ENCODE measurements at places on chromosomes 3 and 15. TPM values are rescaled to one million over a fixed set of nuclear protein-coding genes. Genes with fewer than 3 reads are reported as not detected.

P3H2 gene
- 13.1 TPM for total RNA-seq

PLA2G4E gene
- not detected for total RNA-seq

SLC12A8 gene
- total RNA-seq: 0.70 TPM

WNT7A gene
- total RNA-seq: under 0.01 TPM

C3orf20 gene
- not detected for total RNA-seq

GOLGA6L9 gene
- 0.85 TPM for total RNA-seq

ADAMTS9 gene
- total RNA-seq: 80.3 TPM

STX19 gene
- not detected for total RNA-seq

IL5RA gene
- total RNA-seq: not detected

CCR2 gene
- total RNA-seq: not detected

RLBP1 gene
- total RNA-seq: not detected

DNASE1L3 gene
- total RNA-seq: 1.7 TPM

FAM43A gene
- total RNA-seq: 313 TPM

FBXL2 gene
- total RNA-seq: 25.4 TPM

FLNB gene
- 796 TPM for total RNA-seq

BHLHE40 gene
- 16.0 TPM for total RNA-seq

IL16 gene
- 3.6 TPM for total RNA-seq

ROPN1B gene
- not detected for total RNA-seq

NANOGP8 gene
- total RNA-seq: not detected

ZCWPW2 gene
- total RNA-seq: not detected
